Cortex of kidney (tissue), 1 donor: ENCODE measurements at places on chromosomes 2 and 18.

DNA sequence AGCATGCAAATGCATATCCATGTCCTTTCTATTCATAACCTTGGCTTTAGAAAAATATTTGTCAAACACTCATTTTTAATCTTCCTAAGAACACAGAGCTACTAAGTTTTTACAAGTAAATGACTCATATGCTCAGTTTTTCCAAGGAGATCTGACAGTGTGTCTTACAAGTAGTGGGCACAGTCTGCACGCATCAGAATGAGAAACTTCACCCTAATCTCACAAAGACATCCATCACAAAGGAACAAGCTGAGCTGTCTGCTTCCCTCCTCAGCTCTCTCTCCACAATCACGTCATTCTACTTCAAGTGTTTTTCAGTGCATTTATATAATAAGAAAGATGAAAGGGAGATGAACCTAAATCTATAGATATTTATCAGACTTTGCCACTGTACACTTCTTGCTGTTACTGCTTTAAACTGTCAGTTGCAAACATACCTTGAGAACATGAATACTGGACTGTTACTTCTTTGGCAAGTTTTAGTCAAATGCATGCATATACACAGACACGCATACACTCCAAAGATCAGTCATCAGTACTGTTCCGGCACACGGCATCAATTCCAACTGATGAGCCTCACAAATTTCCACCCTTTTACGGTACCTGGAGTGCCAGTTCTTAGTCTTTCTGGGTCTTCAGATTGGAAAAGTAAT lies 75.7 kb downstream of the RBMS1 start:
- no peak for DNase-seq

DNA sequence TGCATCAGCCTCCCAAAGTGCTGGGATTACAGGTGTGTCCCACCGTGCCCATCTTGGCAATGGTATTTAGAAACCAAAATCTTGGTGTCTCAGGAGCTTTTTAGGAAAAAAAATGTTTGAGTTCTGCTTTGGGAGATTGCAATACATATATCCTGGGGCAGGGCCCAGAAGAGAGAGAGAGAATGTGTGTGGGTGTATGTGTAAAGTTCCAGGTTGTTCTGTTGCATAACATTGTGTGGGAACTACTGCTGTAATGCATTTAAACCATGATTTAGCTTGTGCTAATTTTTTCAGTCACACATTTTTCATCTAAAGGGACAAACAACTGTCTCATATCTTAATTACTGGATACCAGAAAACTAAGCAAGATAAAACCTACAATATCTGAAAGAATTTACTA lies 70.8 kb upstream of the NABP1 start:
- no peak for DNase-seq

- no peak for DNase-seq
Measured at GRCh38 chr18:47264308-47264700, 12.8 kb upstream of the SKOR2 start.

DNA sequence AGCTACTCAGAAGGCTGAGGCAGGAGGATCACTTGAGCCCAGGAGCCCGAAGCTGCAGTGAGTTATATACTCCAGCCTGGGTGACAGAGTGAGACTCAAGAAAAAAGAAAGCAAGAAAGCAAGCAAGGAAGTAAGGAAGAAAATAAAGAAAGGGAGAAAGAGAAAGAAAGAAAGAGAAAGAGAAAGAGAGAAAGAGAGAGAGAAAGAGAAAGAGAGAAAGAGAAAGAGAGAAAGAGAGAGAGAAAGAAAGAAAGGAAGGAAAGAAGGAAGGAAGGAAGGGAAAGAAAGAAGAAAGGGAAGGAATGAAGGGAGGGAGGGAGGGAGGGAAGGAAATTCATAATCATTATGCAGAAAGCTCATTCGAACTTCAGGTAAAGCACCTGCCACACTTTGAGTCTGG lies 33.9 kb downstream of the KIF3C start:
- no peak for DNase-seq

GRCh38 chr2:893311-893710 lies 57.3 kb upstream of the SNTG2 start:
- DNase-seq: no peak

GRCh38 chr2:197851451-197851850 lies 47.1 kb downstream of the PLCL1 start:
- DNase-seq: no peak

DNA sequence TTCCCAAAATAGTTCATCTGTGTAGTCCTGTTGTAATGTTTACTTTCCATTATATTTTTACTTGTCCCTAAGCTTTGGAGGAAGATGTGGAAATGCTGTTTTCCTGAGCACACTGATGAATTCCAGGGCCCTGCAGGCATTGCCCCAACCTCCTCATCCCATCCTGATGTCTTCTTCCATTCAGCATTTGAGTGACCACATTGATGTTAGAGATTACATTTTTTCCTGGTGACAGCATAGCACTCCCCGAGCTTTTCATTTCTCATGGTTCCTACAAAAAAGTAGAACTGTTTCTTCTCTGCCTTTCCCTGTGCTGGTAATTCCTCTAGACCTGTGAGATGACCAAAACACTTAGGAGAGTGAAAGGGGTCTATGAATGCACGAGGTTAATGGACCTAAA lies 4.8 kb downstream of the IL36A start:
- DNase-seq: no peak

DNA sequence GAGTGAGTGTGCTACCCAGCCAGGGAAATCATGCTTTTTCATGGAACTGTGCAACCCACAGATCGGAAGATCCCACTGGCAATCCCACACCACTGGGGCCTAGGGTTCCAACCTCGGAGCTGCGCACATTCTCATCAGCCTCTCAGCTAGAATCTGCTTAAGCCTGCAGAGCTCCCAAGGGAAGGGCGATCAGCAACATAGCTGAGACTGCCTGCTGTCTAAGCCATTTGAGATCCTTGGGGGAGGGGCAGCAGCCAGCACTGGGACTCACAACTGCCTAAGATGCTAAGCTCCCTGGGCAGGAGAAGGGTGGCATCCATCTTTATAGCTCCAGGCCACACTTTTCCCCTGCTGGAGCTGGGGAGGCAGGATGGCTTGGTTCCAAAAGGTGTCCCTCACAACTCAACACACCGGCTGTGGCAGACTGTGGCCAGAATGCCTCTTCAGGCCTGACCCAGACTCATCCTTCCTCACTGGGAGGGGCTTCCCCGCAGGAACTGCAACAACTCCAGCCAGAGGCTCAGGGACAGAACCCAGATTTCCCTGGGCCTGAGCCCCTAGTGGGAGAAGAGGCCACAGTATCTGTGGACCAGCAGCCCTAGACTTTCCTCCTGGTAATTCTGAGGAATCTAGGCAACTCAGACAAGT lies 1133.3 kb upstream of the PIK3C3 start:
- DNase-seq: no peak

GRCh38 chr2:179596018-179596417 lies 265.4 kb downstream of the ZNF385B start:
- no peak for DNase-seq

GRCh38 chr2:164600763-164601162 lies 20.5 kb downstream of the GRB14 start:
- no peak for DNase-seq
